ENCODE measurements at places on chromosomes 1 and 21. TPM values are rescaled to one million over a fixed set of nuclear protein-coding genes. Genes with fewer than 3 reads are reported as not detected.

The CHRM3 gene
- not detected for polyA plus RNA-seq

The PRAMEF8 gene
- not detected for polyA plus RNA-seq

The AMPD1 gene
- not detected for polyA plus RNA-seq

The PADI2 gene
- polyA plus RNA-seq = not detected

The LYPD8 gene
- polyA plus RNA-seq = not detected

The ANGPTL3 gene
- polyA plus RNA-seq = not detected

The RGS1 gene
- 117 TPM for polyA plus RNA-seq

The MINDY1 gene
- polyA plus RNA-seq = 3.9 TPM

The MYBPH gene
- not detected for polyA plus RNA-seq

The HPDL gene
- 0.86 TPM for polyA plus RNA-seq

The SAMSN1 gene
- polyA plus RNA-seq = 11.3 TPM

The SLC44A5 gene
- polyA plus RNA-seq = 0.51 TPM

The PLA2G2A gene
- polyA plus RNA-seq = not detected

The RAB13 gene
- not detected for polyA plus RNA-seq

The SHISA4 gene
- not detected for polyA plus RNA-seq
